ENCODE measurements at places on chromosomes 11 and 22.

GRCh38 chr11:15493921-15494620, 379.3 kb downstream of the INSC start:
- no peak for DNase-seq

DNA sequence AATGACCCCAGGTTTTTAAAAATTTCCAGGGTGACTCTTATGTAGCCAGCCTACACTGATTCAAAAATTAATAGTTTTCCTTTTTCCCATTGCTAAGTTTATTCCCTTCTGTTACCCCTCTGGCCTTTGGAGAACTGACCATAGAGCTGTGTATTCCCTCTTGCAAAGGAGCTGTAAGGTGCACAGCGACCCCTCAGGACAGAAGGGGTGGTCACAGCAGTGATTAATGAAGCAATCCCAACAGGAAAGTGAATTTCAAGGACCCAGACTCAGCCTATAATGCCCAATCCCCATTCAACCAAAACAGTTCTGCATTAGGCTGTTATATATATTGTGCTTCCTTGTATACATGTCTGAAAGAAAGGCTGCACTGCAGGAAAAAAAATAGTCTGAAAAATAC, 147.1 kb downstream of the WT1 start:
- DNase-seq, result peak; percentile 30

DNA sequence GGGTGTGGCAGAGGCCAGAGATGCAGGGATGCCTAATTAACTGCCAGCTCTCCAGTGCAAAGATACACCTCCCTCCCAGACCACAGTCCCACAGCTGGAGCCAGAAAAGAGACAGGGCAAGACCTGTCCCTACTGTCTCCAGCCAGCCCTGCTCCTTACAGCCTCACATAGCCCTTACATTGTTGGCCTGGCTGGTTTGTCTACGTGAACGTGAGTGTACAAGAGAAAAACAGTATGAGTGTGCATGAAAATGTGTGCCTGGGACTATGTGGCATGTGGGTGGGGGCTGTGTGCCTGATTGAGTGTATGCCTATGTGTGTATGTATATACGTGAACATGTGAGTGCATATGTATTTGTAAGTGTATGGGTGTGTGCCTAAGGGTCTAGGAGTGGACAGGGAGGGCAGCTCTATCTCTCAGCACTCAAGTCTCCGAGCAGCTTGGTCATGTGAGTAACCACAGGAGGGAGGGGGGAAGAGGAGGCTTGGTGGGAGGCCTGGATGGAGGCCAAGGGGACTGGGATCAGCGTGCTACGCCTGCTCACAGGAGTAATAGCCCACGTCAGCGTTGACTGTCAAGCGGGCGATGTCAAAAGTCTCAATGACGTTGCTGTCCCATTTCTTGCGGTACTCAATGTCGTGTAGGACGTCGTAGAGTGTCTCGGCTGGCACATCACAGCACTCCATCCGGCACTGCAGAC, 6.6 kb upstream of the ARAP1 start:
- DNase-seq, result no peak

- no peak for DNase-seq
Observed at GRCh38 chr11:86574493-86575207, 97.8 kb downstream of the ME3 start.

- DNase-seq, result no peak
Observed at GRCh38 chr11:68989936-68990606, 9.3 kb upstream of the MRGPRD start.

DNA sequence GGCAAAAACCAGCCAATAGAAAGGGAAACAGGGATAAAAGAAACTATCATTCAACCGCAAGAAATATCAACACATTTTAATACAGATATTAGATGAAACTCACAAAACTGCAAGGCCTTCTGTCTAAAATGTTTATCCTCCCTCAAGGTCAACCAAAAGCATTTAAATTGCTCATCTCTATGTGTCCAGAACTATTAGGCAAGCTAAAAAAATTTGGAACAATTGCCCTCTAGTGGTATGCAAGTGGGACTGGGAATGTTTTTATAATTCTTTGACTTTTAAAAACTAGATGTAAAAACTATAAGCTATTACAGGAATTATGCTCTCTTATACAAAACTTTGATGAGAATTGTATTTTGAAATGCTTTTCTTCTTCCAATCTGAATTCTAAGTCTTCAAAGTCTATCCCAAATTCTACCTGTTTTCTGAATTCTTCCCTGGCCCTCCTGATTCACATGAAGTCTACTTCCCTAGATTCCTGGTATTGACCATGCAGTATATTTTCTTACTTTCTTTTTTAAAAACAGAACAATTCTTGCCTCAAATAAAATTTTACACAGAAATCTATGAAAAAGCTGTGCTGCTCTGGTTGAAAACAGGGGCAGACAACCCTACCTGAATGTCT, 4.9 kb downstream of the CWC15 start:
- peak; percentile 6 for DNase-seq

DNA sequence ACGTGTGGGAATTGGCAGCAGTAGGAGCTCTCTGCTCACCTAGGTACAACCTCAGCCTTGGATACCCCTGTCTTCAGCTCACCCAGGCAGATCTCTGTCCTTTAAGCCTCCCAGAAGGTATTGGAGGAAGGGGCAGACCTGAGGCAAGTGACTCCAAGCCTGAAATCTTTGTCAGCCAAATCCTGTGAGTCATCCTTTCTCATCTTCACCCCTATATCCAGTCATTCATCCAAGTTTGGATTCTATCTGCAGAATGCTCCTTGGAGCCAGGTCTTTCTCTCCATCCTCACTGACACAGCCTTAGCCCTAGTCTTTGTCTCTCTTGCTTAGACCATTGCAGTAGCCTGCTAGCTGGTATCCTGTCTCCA, 10.4 kb upstream of the THY1 start:
- DNase-seq, result no peak

GRCh38 chr22:48362721-48363404, 1464.8 kb downstream of the BRD1 start:
- DNase-seq, result peak; percentile 22

GRCh38 chr11:92775003-92775676, 194.3 kb upstream of the MTNR1B start:
- DNase-seq, result no peak

GRCh38 chr11:41189701-41190436, 269.6 kb downstream of the LRRC4C start:
- DNase-seq, result no peak

DNA sequence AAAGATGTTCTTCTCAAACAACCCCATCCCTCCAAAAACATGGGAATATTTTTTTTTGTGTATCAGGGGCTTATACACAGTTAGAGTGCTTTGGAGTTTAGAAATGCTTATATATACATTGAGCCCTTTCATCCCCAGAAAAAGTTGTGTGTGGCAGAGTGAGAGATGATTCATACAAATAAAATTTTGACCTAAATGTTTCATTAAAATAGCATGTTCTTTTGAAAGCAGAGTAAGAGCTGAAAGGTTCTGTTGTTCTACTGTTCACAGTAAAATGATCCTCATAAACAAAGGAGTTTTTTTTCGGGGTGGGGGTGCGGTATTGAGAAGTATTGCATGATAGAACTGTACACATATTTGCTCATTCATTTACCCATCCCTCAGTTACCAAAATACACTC, 512.4 kb downstream of the DLG2 start:
- DNase-seq, result no peak

- peak; percentile 5 for DNase-seq
Observed at GRCh38 chr22:30209642-30210041, 36.9 kb downstream of the LIF start.

DNA sequence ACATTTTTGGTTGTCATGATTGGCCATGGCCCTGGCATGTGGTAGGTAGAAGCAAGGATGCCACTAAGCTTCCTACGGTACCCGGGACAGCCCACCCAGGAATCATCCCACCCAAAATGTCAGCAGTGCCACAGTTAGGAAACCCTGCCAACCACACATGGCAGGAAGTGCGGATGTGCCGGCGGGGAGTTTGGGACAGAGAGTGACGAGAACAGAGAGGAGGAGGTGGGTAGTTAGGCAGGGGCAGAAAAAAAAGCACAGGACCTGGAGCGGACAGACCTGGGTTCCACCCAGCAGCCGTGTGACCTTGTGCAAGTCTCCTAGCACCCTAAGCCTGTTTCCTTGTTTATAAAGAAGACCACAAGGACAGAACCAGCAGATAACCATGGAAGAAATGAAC, 3.3 kb downstream of the SPI1 start:
- DNase-seq, result no peak

GRCh38 chr22:44068422-44069191, 44.5 kb downstream of the PARVB start:
- no peak for DNase-seq

DNA sequence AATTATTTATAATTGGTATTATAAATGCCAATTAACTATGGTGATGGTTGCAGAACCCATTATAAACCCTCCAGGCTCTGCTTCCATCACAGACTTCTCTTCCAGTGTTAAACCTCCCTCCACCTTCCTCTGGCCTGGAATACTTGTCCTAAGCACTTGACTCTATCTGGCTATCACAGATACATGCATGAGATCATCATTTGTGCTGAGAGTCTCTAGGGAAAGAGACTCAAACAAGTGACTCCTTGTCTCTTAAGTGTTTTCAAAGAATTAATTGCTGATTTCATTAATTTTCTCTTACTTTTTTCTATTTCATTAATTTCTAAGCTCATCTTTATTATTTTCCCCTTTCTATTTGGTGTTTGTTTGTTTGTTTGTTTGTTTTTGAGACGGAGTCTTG, 29.1 kb downstream of the RTL6 start:
- DNase-seq, result no peak

DNA sequence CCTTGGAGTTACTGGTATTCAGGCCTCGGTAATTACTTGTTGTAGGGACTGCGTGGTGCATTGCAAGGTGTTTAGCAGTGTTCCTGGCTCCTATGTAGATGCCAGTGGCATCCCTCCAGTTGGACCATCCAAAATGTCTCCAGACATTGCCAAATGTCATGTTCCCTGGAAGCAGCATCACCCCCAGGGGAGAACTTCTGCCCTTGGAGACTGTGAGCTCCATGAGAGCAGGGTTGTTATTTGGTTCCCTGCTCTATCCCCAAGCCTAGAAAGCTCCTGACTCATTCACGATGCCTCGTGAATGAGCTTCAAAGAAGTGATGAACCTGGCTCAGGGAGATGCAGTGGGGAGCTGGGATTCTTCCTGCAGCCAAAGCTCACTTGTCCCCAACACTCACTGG, 4.8 kb upstream of the CD248 start:
- DNase-seq, result no peak

- DNase-seq, result peak; percentile 100
Observed at GRCh38 chr11:65606876-65607613, 7.0 kb downstream of the MAP3K11 start.

DNA sequence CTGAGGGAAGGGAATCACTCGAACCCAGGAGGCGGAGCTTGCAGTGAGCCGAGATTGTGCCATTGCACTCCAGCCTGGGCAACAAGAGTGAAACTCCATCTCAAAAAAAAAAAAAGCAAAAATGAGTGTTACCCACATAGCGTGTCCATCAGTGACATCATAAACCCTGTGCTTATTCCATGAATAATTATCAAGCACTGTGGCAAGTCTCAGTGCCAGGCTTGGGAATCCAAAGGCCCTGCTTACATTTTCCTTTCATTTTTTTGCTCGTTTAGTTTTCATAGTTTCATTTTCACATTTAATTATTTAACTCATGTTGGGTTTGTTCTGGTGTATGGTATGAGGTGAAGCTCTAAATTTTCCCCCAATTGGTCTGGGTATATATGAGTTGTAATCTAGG, 46.5 kb downstream of the NEU3 start:
- DNase-seq, result no peak

- no peak for DNase-seq
Observed at GRCh38 chr11:116871248-116871647, 33.8 kb upstream of the APOA1 start.

- no peak for DNase-seq
Observed at GRCh38 chr11:12417691-12418611, 40.6 kb downstream of the PARVA start.

DNA sequence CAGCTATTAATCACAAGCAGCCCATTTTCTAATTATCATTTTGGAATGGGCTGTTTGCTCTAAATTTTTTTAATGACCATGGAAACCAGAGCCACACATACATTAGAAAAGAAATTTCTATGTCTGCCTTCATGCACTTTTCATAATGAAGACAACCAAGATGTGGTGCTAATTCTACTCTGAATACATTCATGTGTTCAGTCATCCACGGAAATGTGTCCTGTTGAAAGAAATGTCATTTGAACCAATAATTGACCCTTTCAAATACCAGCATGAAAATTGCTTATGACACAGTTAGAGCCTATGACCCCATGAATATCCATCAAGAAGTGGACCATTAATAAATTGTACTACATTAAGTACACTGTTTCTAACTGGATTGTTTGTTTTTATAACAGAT, 99.7 kb upstream of the KCNA4 start:
- no peak for DNase-seq

GRCh38 chr22:45840483-45840882, 136.5 kb downstream of the WNT7B start:
- no peak for DNase-seq

- peak; percentile 67 for DNase-seq
Observed at GRCh38 chr22:37996515-37997246, 12.3 kb upstream of the SOX10 start.

DNA sequence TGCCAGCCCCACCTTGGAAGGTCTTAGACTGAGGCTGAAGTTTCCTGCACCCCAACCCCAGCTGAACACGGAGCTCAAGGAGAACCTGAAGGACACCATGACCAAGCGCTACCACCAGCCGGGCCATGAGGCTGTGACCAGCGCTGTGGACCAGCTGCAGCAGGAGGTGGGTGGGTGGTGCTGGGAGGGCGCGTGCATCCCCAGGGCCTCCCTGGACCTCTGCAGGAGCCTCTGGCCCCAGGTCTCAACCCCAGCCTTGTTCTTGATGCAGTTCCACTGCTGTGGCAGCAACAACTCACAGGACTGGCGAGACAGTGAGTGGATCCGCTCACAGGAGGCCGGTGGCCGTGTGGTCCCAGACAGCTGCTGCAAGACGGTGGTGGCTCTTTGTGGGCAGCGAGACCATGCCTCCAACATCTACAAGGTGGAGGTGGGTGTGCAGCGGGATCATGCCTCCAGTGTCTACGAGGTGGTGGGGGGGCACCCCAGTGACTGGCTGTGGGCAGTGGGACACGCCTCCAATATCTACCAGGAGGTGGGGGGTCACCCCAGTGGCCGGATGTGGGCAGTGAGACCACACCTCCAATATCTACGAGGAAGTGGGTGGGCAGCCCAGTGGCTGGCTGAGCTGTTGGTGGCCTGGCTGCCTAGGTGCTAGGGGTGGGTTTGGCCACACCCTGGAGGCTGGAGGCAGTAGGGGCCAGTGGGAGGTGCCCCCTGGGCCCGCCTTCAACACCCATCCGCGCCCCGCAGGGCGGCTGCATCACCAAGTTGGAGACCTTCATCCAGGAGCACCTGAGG, 4.6 kb downstream of the CD151 start:
- no peak for DNase-seq

DNA sequence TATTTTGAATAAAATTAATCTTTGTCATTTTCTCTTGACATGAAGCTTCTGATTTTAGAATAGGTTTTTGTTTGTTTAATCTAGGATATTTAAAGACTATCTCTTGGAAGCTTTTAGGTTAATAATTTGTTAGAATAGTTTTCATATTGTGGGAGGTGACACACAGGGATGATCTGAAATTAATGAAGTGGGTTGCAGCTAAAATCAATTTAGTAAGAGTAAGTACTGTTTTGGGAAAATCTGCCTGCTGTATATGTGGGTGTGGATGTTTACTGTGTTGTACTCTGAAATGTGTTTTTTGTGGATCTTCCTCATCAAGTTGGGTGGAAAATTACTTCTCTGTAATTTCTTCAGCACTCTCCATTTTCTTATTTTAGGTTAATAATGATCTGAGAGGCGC, 67.3 kb downstream of the BID start:
- DNase-seq, result no peak
